ENCODE measurements at places on chromosomes 5 and 9.

DNA sequence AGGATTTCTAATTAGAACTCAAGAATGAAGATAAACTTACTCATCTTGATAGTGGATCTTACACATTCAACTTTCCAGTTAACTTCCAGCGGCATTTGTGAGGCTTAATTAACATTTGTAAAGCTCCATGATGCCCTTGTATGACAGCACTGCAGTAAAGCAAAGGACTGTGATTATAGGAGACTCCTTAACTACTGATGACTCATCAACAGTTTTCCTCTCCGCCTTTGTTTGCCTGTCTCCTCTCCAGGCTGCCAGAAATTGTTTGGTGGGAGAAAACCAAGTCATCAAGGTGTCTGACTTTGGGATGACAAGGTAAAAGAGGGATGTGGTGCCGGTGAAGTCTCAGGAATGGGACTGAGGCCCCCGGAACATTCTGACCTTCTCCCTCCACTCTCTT is 20.4 kb upstream of the CYFIP2 start:
- DNase-seq, result no peak

- no peak for DNase-seq
Measured at GRCh38 chr9:90433398-90433941, 209.2 kb downstream of the DIRAS2 start.

DNA sequence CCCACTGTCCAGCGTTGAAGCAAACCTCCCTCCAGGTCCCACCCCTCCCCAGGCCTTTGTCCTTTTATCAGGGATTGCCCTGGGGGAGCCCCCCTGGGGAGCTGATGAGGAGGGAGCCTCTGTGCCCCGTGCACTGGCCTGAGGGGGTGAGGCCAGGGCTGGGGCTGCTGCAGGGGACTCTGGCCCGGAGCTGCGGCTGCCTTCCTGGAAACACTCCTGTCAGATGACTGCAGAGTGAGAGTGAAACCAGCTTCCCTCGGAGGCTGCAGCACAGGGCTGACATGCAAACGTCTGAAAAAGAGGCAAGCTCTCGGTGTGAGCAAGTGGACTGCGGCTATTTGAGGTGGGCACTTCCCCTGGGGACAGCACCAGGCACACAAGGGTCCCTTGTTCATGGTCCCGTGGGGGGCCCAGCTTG is 4.6 kb upstream of the TRAF2 start:
- DNase-seq, result no peak

DNA sequence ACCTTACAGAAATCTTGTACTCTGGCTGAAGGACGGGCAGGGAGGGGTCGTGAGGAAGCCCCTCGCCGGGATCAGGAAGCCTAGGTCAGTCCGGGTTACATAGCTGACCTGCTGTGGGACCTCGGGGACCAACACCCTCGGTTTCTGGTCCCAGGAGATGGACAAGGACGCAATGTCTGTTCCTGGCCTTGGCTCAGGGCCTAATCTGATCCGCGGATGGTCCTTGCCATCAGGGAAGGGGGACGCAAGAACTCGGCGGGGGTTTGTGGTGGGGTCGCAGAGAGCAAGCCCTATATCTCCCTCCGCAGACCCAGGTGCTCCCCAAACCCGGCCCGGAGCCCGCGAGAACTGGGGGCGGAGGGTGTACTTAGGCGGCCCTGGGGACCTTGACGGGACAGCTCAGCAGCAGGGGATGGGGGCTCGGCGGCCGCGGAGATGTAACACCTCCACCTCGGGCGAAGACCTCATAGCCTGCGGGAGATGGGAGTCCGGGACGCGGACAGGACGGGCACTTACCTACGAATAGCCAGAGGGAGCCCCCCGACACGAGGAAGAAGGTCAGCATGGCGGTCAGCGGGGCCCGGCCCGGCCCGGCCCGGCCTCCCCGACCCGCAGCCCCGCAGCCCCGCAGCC is 353 bp downstream of the ACSL6 start:
- no peak for DNase-seq

- no peak for DNase-seq
Measured at GRCh38 chr5:63687854-63688516, 274.3 kb downstream of the HTR1A start.
